ENCODE measurements at places on chromosomes 16 and 17.
A peak's percentile ranks its signal among the peaks of the same experiment; 100 is the strongest.

DNA sequence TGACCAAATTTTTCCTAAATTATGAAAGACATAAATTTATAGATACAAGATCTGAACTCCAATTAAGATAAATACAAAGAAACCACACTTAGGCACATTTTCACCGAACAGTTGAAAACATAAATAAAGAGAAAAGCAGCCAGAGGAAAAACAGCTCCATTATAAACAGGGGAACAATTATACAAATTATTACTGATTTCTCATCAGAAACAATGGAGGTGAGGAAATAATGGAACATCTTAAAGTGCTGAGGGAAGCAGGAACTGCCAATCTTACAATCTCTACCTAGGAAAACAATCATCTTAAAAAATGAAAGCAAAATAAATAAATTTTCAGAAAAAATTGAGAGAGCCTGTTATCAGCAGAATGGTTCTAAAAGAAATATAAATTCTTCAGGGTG, 234.4 kb upstream of the PMFBP1 start:
- no peak for DNase-seq

DNA sequence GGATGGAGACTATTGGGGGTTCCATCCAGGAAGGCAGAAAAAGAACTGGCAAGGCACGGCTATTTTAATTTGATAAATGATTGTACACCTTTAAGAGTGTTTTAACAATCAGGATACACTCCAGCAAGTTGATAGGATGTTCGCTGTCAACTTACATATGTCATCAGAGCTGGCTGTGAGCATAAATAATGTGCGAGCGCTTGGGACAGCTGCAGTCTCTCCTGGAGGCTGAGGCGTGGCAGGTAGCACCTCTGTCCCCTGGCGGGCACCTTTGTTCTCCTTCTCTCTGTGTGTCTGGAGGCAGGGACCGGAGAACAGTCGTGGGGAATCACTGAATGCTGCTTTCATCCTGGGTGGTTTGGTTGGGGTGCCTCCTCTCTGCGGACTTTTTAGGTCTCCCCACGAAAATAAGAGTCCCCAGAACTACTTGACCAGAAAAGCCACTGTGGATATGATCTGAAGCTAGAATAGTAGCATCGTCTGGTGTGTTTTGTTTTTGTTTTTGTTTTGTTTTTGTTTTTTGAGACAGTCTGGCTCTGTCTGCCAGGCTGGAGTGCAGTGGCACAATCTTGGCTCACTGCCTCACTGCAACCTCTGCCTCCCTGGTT, 9.4 kb downstream of the BAHCC1 start:
- DNase-seq = no peak

GRCh38 chr17:556431-556995, 158.1 kb downstream of the VPS53 start:
- DNase-seq = no peak

- no peak for DNase-seq
These were observed 102.2 kb downstream of the RAB11FIP4 start for GRCh38 chr17:31493656-31494155.

DNA sequence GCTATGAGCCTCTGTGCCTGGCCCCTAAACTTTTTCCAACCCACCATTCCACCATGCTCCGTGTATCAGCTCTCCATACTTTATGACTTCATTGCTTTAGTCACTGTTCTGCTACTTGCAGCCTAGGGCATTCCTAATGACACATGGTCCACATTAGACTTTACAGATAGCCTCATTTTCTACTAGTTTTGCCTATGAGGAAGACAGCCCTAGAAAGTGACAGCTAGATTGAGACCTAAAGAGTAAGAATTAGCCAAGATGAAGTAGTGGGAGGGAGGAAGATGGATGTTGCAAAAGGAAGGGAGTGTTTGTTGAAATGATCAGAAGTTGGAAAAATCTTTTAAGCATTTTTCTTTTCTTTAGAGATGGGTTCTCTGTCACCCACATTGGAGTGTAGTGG, 11.0 kb downstream of the C16orf54 start:
- no peak for DNase-seq

DNA sequence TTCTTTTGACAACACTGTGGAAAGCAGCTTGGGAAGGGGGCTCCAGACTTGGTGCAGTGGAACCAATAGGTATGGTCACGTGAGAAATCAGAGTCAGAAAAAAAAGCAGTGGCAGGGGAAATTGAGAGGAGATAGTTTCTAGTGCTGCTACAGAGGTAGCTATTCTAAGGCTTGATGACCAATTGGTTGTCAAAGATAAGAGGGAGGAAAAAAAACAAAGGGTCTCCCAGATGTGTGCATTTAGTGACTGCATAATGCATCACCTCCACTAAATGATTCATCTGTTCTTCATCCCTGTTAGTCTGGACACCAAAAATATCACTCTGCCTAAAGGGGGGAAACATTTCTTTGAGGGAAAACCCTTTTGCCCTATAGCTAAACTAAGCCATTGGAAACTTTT, 56.5 kb downstream of the PIGL start:
- DNase-seq = no peak

- DNase-seq = peak; percentile 64
These were observed 744 bp downstream of the CMIP start for GRCh38 chr16:81445143-81445961.

DNA sequence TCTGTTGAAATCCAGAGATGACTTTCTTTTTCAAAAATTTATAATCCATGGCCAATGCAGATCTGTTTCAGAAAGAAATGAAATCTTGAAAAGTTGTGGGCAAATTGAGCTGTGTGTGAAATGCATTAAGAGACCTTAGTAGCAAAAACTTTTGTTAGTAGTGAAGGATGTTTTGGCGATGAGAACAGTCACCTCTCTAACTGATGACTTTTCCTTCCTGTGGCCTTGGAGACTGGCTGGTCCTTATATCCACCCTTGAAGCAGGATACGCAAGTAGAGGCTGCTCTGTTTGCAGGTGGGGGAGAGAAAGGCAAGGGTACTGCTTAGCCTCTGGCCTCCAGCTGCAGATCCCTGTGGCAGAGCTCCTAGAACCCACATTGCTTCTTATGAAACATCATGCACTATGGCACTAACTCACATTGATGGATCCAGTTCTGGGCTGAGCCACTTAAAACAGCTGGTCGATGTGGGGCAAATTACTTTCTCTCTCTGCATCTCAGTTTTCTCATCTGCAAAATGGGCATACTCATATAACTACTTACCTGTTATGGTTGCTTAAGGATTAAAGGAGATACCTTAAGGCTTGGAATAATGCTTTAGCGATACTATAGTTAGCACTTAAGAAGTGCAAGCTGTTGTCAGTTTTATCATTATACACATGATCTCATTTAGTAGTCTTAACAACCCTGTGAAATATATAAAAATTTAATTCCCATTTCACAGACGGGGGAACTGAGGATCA, 89.3 kb downstream of the SDR42E1 start:
- DNase-seq = no peak

- no peak for DNase-seq
These were observed 6.4 kb downstream of the NGFR start for GRCh38 chr17:49501496-49501895.

GRCh38 chr16:16092925-16093627, 130.2 kb downstream of the ABCC6 start:
- no peak for DNase-seq

DNA sequence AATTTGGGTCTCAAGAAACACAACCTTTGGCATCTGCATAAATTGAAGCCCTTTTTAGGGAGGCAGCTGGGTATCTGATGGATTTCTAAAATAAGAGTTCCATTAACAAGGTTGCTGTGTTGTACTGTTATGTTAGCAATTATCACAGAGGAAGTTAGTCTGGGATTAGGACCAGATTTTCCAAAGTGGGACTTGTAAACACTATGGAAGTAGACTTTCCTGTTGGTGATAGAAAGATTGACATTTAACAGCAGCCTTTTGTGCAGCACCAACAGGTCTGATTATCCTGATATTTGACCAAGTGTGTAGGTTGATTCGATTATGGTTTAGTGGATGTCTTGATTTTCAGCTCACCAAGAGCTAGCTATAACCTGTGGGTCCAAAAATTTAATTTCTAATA, 46.4 kb downstream of the TMEM100 start:
- DNase-seq = no peak

GRCh38 chr17:36128411-36128978, 24.9 kb downstream of the CCL4 start:
- DNase-seq = no peak

GRCh38 chr16:4534151-4534790, 4.3 kb downstream of the CDIP1 start:
- no peak for DNase-seq

DNA sequence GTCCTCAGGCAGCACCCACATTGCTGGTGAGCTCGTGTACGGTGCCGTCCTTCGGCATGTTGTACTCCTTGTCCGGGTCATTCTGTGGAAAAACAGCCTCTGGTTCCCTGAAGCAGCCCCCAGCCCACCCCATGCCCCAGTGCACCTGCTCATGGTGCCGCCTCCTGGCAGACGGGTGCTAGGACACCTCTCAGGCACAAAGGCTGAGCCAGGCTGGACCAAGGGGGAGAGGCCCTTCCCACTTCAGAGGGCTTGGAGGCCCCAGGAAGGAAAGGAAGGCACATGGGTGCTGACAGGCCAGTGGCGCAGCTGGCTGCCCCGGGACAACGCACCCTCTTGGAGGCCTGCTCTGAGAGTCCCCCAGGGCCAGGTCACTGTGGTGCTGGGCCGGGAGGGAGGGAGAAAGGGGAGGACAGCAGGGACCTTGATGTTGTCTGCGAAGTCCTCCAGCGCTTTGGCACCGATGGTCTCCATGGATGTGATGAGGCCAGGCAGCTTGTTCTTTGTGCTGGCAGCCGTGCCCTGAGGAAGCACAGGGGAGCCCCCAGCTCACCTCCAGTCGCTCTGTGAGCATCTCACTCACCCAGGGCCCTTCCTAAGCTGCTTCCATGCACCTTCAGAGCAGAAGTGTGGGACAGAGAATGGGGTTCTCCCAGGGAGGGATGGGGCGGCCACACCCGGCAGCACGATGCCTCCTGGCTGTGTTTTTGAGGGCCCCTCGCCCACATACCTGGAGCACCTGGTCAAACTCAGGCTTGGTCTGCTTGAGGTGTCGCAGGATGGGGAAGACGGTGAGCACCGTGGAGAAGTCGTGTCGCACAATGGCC, 9.3 kb downstream of the ZACN start:
- DNase-seq = no peak

- DNase-seq = no peak
These were observed 15.8 kb upstream of the NDUFAB1 start for GRCh38 chr16:23611936-23612335.

GRCh38 chr17:73359987-73360410, 48.2 kb upstream of the CDC42EP4 start:
- DNase-seq = no peak

DNA sequence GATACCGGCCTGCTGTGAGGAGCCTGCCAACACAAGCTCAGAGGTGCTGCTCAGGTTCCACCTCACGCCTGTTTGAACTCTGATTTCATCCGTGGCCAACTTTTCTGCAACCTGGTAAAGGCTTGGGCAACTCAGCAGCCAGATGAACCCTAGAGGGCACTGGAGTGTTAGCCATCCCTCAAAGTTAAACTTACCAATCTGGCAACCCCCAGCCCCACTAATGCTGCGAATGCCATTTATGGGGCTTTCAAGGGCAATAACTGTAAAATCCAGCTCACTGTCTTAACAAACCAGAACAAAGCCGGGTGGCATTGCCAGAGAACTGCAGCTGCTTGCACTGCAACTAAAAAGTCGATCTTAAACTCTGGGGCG, 105.5 kb downstream of the AXIN2 start:
- DNase-seq = peak; percentile 20

- DNase-seq = no peak
These were observed 46.9 kb upstream of the NLK start for GRCh38 chr17:27995554-27995953.

DNA sequence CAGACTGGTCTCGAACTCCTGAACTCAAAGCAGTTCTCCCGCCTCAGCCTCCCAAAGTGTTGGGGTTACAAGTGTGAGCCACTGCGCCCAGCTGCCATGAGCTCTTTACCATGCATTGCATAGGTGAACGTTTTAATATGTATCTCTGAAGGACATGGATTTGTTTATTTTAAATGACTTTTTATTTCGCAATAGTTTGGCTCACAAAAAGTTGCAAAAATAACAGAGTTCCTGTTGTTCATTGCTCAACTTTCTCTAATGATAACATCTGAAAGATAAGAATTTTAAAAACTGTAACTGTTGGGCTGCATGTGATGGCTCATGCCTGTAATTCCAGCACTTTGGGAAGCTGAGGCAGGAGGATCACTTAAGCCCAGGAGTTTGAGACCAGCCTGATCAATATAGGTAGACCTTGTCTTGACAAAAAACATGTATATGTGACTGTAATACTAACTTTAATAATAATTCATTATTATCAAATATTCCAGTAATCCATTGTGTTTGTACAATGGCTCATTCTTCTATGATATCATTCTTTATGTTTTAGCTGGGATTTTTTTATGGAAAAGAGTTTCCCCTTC, 80.1 kb downstream of the ABCC1 start:
- DNase-seq = no peak

DNA sequence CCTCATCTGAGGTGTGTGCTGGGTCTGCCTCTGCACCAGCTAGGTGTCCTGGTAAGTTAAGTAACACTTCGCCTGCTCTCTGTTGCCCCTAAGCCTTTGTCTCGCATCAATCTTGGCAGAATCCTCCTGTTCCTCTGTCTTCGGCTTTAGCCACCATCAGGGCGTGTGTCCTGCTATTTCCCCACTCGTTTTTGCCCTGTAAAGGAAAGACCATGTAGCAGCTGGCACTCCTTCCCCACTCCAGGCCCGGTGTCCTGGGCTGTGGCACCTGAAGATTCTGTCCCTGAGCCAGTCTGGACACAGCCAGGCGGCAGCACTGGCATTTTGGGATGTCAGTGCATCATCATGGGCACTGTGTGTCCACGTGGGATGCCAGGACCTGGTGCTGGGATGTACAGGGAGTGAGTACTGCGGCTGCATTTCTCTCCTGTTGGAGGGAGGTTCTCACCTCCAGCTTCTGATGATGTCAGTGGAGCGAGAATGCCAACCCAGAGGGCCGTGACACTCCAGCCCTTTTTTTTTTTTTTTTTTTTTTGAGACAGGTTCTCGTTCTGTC, 26.2 kb upstream of the FOXK2 start:
- no peak for DNase-seq

- no peak for DNase-seq
These were observed 17.1 kb upstream of the CORO1A start for GRCh38 chr16:30166202-30166902.

DNA sequence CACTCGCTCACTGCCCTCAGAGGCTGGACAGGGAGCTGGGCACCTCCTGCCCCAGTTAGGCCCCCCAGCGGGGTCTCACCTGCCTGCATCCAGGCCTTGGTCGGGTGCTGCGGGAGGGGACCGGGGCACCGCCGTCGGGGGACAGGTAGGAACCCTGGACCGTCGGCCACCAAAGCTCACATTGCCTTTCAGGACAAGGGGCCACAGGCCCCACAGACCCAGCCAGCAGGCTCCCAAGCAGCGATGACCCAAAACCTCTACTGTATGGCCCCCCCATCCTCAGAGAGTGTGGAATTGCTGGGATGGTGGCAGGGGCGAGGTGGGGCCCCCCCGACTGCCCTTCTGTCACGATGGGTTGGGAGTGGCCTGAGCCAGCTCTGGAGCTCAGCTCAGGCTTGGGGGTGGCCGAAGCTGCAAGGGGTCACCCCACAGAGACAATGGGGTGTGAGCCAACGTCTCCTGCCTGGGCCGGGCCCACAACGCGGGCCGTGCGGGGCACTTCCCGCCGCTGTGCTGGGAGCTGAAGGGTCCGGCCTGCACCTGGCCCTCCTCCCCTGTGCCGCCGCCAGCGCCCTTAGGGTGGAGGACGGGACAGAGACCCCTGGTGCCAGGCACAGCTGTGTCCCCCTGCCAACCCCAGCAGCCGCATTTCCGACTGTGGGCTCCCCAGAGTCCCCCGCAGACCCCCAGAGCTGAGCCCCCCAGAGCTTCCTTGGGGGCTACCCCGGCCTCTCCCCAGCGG, 498 bp downstream of the IGFALS start:
- DNase-seq = no peak
